ENCODE measurements at places on chromosomes 6 and 20.

DNA sequence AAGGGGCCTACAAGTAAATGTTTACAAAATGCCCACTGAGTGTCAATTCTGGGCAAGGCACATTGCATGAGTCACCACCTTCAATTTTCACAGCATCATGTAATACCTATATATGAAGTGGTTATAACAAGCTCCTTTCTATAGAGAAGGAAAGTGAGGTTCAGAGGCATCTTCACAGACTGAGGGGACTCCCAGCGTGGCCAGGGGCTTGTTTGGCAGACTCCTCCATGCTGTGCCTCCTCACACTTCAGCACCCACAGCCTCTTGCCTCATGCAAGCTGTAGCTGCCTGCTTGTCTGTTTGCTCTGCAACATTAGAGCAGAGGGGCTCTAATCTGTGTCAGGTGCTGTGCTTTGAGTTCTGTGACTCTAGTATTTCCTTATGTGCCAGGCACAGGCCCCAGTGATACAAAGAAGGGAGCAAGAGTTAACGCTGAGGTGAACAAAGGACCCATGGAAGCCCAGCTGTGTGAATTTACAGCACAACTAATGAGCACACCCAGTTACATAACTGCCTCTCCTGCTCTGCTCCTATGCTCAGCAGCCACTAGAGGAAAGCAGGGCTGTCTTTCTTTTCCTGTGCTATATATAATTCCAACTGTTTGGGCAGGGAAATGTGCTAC lies 72.3 kb downstream of the ZHX3 start:
- peak; percentile 57 for DNase-seq

GRCh38 chr20:41229259-41229658 lies 88.3 kb downstream of the ZHX3 start:
- DNase-seq, result no peak

- DNase-seq, result no peak
Measured at GRCh38 chr6:81937296-81937937, 184.9 kb upstream of the TENT5A start.

- DNase-seq, result no peak
Measured at GRCh38 chr6:44115866-44116265, 11.4 kb downstream of the MRPL14 start.

DNA sequence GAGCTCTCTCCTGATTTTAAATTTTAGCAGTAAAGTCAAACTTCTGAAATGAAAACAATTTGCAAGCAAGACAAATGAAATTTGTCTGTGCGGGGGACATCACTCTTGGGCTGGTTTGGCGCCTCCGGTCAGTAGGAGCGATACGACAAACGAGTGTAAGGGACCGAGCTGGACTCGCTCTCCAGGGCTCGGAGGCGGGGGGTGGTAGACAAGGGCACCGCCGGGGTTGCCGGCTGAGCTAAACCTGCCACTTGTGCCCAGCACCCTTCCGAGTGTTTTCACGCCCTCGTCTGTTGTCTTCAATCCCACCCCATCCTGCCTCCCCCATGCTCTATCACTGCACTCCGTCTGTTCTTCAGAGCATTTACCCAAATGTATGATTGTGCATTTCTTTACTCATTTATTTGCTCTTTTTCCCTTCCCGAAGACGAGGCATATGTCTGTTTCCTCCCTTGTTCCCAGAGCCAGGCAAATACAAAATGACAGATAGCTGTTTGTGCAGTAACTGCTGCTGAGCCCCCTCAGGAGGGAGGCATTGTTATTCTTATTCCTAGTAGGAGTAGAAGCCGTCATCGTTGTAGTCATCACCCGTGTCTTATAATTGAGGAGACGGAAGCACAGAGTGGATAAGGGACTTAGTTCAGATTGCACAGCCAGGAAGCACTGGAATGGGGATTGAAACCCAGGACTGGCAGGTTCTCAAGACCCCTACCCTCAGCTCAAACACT lies 62.8 kb upstream of the APCDD1L start:
- DNase-seq, result no peak

DNA sequence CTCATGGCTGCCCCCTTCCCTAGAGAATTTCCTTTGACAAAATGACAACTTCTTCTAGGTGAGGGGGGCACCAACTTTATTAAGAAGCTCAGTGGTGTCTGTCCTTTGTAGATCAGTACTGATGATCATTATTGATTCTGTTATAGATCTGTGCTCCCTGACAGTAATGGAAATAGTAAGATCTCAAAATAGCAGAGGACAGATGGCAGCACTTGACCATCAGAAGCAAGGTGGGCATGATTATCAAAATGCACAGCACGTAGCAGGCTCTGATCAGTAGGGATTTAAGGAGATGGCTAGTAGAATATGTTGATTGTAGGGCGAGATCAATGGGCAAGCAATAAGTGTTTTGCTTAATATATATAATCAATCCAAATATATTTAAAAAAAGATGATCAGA lies 208.6 kb upstream of the HDDC2 start:
- no peak for DNase-seq

GRCh38 chr20:48787861-48788375 lies 39.9 kb downstream of the PREX1 start:
- DNase-seq, result no peak

GRCh38 chr6:35030099-35030498 lies 111.0 kb downstream of the TCP11 start:
- DNase-seq, result no peak

GRCh38 chr20:7161690-7162089 lies 394.2 kb downstream of the BMP2 start:
- no peak for DNase-seq

DNA sequence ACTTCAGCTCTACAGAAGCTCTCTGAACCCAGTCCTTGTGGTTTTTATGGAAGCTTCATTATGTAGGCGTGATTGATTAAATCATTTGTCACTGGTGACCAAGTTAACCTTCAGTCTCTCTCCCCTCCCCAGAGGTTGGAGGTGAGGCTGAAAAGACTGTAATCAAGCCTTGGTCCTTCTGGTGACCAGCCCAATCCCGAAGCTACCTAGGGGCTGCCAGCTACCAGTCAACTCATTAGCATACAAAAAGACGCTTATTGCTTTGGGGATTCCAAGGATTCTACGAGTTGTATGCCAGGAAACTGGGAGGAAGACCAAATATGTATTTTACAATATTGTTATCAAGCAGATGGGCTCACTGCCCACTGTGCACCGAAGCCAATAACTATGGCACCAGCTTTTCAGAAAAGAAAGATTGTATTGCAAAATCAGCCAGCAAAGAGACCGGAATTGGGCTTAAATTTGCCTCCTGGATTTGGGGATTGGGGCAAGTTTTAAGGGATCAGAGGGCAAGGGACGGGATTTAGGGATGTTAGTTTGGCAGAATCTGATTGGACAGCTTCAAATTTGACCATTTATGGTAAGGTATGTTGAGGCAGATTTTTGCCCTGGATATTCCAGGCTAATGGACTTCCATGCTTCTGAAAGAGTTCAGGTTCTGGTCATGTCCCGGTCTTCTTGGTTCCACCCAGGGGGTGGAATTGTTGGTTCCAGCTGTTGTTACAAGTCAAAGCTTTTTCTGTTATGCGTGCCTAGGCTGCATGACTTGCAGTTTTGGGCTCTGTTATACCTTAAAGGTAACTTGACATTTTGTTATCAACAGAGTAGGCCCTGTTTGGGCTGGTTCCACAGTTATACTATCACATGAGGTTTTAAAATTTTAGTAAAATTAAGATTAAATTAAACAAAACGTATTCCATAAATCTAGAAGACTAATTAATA lies 167.4 kb downstream of the COL9A1 start:
- DNase-seq, result peak; percentile 41

DNA sequence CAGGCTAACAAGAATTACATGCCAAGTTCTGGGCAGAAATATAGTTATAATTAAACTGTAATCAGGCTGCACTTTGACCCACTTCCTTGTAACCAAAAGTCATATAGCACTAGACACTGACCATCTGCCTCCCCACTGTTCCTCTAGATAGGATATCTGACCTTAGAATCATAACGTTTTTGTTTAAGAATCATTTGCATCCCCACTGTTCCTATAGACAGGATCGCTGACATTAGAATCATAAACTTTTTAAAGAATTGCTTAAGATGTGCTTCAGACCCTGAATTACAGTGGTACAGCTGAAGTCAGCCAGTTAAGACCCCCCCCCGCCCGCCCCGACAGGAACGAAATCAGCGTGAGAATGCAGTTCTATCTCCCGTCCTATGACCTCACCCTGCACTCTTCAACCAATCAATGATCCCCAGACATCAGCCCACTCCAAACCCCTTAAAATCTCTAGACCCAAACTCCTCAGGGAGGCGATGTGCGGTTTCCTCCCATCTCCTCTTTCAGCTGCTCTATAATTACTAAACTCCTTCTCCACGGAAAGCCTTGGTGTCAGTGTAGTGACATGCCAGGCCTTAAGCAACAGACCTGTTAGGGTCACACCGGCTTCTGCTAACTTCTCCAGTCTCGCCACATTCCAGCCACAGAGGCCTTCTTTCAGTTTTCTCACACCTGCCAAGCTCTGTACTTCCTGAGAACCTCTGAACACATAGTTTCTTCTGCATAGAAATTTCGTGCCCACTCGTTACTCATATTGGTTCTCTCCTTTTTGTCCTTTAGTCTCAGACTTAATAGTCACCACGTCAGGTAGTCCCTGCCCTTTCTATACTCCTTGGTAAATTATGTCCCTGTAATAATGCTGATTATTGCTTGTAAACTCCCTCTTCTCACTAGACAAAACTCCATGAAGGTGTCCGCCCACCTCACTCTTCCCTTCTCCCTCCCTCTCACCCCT lies 93.5 kb downstream of the DTNBP1 start:
- no peak for DNase-seq

DNA sequence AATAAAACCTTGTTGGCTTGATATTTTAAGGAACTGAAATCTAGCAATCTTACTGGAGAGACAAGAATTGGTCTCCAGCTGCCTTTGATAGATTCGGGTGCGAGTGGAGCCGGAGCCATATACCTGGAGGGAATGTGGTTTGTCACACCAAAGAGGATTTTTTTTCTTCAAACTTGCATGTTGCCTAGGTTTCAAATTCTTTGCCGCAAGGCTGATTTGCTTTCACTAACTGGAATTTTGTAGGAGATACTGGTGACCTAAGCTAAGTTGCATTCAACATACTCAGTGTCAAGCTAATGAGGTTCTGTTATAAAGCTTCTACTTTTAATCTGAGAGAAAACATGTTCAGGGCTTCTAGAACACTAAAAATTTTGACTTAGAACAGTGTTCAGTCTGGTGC lies 39.7 kb upstream of the ASIP start:
- DNase-seq, result no peak

- no peak for DNase-seq
Measured at GRCh38 chr20:45515147-45515913, at the start of gene SPINT3. TSS of gene SPINT3 (minus strand) at chr20:45515622. CDS start at chr20:45515608, 14 bp downstream.

DNA sequence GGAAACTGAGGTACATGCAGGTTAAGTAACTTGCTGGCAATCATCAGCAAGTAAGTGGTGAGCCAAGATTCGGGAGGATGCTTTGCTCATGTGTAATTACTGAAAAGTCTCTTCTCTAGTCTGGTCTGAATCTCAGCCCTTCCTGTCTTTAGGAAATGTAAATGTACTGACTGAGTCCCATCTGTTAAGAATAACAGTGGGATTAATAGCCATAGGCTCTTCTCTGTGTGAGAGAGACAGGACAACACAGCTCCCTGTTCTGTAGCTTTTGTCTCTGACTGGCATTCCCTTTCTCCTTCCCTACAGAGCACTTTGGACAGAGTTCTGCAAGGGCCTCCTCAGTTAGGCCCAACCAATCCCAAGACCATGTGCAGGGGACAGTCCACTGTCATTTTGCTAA lies 131.3 kb upstream of the OGFRL1 start:
- DNase-seq, result no peak

DNA sequence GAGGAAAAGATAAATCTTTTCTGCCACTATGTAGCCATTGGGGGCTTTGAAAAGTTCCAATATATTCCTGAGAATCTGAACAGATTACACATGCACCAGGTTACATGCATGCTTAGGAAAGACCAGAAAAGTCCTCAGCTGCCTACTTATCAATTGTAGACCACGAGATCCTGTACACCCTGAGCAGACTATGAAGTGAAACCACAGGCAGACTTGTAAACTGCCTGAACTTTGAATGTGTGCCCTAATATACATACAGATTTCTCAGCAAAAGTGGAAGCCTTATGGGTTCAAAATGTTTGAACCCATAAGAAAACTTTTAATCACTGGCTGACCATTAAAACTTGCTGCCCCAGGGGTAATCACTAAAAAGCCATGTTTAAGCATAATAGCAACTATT lies 273.5 kb upstream of the RUNX2 start:
- DNase-seq, result no peak

DNA sequence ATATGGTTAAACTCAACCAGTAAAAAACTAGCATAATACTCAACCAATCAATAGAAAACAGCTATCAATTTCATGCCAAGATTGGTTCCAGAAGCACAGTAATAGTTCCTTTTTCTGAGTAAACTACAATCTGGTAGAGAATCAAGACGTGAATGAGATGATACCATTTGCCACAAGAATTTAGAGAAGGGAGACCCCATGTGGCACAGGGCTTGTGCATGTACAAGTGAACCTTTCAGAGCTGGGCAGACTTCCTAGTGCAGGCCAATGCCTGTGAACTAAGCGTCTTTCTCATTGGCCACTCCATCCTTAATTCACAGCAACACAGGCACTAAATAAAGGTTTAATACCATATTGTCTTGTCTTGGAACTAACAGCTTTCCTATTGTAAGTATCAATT lies 213.5 kb downstream of the RFPL4B start:
- no peak for DNase-seq

DNA sequence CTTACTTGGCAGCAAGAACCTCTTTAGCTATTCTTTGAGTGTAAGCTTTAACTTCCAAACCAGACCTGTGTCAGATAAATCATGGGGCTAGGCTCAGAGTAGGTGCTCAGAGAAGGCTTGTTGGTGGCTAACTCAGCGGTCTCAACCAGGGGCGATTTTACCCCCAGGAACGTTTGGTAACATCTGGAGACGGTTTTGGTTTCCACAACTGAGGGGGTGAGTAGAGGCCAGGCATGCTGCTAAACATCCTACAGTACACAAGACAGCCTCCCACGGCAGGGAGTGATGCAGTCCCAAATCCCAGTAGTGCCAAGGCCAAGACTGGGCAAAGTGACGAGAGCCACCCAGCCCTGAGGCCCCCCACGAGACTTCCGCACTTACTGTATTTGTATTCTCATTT lies 59.2 kb downstream of the RAB44 start:
- no peak for DNase-seq

GRCh38 chr20:2417213-2417541 lies 36.5 kb downstream of the TGM6 start:
- DNase-seq, result no peak

DNA sequence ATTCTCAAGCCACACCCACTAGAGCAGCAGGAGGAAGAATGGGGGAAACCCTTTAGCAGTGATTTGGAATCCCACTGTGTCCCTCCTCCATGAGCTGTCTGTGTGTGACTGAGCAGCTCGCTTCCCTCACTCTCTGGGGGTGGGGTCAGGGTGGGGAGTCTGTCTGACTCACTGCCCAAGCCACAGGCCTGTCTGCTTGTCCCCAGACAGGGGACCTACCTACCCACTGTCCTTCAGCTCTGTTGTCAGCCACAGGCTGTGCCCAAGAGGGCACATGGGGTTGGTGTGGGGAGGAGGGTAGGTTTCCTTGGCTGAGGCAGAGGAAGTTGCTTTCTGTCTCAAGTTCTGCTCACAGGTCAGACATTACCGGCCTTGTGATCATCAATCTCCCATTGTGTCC lies 127.0 kb downstream of the MAFB start:
- DNase-seq, result no peak
